Hematopoietic multipotent progenitor cell treated with erythropoietin and hydrocortisone succinate and interleukin-3 and kit ligand, for 8 days (in vitro differentiated cells): ENCODE measurements at places on chromosomes 12 and 14.
A peak's percentile ranks its signal among the peaks of the same experiment; 100 is the strongest.

GRCh38 chr12:12327802-12328201, 22.2 kb downstream of the MANSC1 start:
- DNase-seq, result peak; percentile 80

DNA sequence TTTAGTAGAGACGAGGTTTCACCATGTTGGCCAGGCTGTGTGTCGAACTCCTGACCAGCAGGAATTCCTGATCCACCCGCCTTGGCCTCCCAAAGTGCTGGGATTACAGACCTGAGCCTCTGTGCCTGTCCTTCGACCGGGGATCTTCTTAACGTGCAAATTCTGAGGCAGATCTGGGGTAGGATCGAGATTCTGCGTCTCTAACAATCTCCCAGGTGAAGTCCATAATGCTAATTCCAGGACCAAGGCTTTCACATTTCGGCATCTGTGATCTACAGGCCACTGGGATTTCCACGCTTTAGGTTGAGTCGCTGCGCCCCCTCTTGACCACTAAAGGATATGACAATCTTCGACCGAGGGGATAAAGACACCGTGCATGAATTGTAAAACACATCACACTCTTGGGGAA, 24.8 kb downstream of the FOS start:
- peak; percentile 77 for DNase-seq

DNA sequence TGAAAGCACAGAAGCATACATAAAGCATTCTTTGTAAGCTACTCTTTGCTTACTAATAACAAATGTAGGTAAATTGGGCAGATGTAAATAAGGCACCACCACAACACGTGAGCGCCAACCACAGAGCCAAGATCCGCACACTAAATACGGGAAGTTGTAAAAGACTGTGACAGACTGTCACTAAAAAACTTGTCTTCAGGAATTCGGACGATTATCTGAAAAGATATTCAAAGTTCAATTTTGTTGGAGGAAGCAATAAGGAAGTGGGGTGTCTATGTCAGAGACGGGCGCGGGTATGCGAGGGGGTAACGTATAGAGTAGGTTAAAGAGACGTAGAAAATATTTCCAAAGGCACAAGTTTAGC, 1.5 kb upstream of the HSP90B1 start:
- DNase-seq, result peak; percentile 67

GRCh38 chr12:49873361-49873934, 30.3 kb downstream of the FAIM2 start:
- DNase-seq, result no peak

DNA sequence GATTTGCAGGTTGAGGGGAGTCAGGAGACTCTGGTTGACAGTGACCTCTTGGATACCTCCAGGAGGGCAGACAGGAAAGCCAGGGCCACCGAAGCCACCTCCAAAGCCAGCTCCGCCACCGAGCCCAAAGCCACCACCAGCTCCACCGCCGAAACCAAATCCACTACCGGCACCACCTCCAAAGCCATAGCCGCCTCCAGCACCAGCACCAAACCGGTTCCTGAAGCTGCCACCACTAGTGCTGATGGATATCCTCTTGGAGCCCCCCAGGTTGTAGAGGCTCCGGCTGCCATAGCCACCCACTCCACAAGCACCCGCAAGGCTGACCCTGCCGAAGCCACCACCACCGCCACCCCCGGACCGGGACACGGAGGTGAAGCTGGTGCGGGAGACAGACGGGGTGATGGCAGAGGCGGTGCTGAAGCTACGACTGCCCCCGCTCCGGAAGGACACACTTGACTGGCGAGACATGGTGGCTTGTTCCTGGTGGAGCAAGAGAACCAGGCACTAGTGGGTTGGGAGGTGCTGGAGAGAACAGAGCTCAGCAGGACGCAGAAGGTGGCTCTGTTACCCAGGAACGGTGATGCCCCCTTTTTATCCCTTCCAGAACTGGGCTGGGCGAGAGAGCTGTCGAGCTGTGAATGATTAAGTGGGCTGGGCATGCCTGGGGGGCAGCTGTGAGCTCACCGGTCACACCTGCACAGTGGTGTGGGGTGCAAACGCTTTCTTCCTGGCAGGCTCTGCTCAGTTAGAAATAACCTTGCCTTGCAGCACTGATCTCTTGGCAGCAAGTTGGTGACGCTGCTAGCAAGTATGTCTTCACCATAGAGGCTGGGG, at the start of gene KRT5:
Gene KRT5 (minus strand): TSS at position 569 of the 837 bp plus-strand sequence. CDS start 98 bp downstream, at position 471.
- DNase-seq, result no peak

- DNase-seq, result no peak
Measured at GRCh38 chr12:118959348-118959747, 22.0 kb upstream of the SRRM4 start.

- DNase-seq, result no peak
Measured at GRCh38 chr12:130087222-130087621, 75.0 kb upstream of the FZD10 start.

DNA sequence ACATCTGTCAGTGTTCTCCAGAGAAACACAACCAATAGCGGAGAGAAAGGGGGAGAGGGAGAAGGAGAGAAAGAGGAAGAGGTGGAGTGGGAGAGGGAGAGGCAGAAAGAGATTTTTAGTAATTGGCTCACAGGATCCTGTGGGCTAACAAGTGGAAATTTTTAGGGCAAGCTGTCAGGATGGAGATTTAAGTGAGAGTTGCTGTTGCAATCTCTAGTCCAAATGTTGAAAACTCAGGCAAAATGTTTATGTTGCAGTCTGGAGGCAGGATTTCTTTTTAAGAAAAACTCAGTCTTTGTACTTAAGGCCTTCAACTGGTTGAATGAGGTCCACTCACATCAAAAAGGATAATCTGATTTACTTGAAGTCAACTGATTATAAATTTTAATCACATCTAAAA, 12.5 kb upstream of the GLIPR1L2 start:
- DNase-seq, result no peak

DNA sequence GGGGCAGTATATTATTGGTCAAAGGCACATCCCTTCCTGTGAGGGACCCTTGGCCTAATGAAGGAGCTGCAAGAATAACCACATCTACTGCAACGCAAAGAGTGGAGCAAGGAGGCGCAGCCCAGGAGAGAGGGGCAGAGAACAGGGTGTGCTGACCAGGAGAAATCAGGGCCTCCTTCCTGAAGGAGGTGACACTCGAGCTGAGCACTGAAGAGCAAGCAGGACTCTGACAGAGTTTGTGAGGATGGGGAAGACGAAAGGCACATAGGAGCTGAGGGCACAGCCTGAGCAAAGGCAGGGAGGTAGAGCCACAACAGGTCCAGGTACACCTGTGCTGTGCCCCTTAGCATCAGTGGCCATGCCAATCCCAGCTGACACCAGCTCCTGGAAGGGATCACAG, 60.6 kb downstream of the CCDC85C start:
- DNase-seq, result no peak

GRCh38 chr12:6424008-6424347, 20.8 kb upstream of the CD27 start:
- no peak for DNase-seq

DNA sequence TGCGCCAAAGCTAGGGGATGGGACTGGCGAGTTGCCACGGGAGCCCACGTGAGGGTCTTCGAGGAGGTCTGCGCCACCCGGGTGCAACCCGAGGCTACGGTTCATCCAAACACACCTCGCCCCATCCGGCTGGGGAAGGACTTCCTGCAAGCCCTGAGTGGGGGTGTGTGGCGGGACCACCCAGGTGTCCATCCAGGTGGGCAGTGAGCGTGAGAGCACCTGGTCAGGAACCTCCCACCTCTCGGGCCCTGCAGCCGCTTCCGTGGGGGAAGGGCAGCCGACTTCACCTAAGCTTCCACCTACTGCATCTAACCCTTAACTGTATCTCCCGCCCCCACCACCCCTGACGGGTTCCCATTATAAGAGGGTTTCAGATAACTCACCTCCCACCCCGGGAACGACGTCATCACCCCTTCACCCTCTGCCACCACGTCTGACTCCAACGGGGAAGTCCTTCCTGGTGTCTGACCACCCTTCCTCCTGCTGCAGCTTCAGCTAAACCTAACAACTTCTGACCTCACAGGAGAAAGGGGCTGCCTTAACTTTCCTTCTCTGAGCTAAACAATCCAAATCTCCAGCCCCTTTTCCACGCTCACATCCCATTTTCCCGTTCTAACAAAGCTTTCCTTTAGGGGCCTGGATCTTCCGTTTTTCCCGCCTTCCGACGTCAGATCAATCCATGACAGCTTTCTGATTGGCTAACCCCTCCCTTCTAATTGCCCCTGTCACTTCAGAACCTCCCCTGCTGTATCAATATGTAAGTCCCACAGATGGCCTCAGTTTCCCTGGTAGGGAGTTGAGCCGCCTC, 27.4 kb upstream of the SMUG1 start:
- DNase-seq, result peak; percentile 29

DNA sequence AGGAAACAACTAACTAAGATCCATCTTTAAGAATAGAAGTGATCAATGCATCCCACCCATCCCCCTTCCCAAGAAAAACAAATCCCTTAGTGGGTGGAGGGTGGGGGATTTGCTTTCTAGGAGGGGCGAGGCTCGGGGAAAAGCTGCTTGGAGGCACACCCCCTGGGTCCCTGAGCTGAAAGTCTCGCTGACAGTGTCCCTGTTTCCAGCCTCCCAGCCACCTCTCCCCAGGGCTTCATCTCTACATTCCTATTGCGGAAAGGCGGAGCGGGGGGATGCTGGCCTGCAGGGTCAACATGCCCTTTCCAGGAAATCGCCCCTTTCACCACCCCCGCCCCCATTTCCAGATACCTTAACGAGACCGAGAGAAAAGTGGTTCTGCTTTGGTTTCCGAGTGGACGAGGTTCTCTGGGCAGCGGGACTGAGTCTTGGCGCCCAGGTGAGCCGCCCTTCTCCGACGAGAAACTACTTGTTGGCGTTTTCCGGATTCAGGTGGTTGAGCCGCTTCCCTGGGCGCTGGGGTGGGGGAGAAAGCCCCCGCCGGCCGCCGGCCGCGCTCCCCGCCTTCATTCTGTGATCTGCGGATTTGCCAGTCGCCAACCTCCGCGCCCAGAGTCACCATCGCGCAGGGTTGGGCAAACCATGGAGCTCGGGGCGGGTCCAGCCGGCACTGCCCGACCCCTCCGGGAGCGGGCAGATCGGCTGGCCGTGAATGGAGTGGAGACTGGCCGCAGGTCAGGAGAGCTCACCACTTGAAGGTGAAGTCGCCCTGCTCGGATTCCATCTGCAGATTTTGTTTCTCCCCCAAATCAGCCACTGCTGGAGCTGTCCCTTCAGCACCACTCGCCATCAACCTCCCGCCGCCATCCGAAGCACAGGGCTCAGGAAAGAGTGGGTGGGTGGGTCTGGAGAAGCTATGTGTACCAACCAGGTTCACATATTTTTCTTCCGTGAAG, 505 bp downstream of the KCNC2 start:
- no peak for DNase-seq

DNA sequence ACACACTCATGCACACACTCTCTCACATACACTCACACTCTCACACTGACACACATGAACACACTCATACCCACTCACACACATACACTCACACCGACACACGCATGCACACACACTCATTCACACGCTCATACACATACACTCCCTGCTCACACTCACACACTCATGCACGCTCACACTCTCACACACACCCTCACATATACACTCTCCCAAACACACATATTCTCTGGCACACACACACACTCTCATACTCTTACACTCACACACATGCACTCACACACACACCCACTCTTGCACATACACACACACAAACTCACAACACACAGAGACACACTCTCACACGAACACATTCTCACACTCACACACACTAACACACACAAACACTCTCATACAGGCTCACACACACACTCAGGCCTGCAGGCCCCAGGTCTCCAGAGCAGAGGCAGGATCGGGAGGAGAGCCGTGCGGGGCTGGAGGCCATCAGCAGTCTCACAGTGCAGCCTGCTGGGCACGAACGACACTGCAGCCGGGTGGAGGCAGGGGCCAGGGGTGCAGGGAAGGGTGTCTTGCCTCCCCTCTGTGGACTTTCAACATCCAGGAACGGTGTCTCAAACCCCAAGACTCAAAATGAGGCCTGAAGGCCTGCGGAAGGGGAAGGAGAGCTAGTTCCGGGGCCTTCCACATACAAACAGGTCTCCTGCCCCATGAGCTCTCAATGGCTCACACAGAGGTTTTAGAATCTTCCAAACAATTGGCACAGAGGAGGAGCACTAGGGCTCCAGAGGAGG, 148.7 kb downstream of the ANO2 start:
- DNase-seq, result peak; percentile 22

DNA sequence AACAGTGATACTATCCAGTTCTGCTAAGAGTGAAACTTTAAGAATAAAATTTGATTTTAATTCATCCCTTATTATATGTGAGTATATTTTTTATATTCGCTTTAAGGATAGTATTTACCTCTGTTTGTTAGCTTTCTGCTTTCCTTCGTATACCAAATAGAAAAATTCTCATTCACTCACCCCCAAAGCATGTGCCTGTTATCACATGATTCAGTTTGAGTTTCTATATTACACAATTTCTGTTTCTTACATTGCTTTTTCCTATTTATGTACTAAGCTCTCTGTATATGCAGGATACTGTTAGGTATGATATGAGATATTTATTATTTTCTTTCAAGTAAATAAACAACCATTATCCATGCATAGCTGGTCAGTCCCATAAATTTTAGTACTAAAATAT, 275.2 kb downstream of the FBXL14 start:
- no peak for DNase-seq

DNA sequence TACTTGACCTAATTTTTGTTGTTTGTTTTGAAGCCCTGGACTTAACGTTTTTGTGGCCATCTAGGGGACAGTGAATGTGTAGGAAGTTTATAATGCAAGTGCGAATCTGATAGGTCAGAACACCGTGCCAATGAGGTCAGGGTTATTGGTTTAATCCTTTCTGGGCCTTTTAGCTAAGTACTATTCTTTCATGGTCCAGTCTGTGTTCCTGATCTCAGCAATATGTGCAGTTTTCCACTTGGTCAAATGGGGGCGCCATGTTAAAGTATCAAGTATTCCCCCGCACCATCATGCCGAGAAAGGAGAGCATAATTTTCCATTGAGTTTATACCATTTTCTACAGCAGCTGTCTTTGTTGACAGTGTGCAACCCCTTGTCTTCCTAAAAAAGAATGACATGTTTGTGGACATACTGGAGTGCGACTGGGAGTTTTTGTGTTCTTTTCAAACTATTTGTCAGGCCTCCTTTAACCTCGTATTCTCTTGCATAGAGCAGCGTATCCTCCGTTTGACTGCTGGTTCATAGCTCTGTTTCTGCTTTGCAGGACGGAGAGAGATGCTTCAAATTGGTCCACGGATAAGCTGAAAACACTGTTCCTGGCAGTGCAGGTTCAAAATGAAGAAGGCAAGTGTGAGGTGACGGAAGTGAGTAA, 1.3 kb downstream of the AHSA1 start:
- peak; percentile 90 for DNase-seq

DNA sequence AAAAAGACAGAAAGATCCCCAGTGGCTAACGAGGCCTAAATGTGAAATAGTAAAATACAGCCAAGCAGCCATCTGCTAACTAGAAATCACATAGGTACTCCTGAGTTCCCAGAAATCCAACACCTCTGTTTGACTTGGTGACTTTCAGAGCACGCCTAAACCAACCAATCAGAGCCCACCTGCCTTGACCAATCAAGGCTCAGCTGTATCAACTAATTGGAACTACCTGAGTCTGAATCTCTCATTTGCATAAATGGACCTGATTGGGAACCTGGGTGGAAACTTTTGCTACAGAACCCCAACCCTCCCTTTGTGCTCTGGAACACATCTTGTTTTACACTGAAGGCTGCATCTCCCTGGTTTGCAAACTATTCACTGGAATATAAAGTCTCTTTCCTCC, 5.1 kb upstream of the TCL1B start:
- no peak for DNase-seq

- DNase-seq, result no peak
Measured at GRCh38 chr14:35247777-35248475, 44.3 kb upstream of the PSMA6 start.
